Adipocyte (in vitro differentiated cells): ENCODE measurements at places on chromosomes 4 and X.

GRCh38 chr4:38463268-38463958 is 200.6 kb upstream of the KLF3 start:
- DNase-seq, result no peak

- peak; percentile 29 for DNase-seq
Measured at GRCh38 chrX:78092296-78092695, 11.8 kb upstream of the PGK1 start.

- DNase-seq, result peak; percentile 60
Measured at GRCh38 chrX:100409610-100410590, at the start of gene PCDH19. PCDH19 (minus strand) TSS chrX:100410273; CDS start chrX:100408597, 1,676 bp downstream.

- no peak for DNase-seq
Measured at GRCh38 chr4:82429728-82430192, 502 bp downstream of the HNRNPDL start.

GRCh38 chrX:47179221-47179927 is 14.3 kb upstream of the UBA1 start:
- DNase-seq, result no peak

GRCh38 chrX:144259054-144259453 is 375.2 kb downstream of the UBE2NL start:
- no peak for DNase-seq

DNA sequence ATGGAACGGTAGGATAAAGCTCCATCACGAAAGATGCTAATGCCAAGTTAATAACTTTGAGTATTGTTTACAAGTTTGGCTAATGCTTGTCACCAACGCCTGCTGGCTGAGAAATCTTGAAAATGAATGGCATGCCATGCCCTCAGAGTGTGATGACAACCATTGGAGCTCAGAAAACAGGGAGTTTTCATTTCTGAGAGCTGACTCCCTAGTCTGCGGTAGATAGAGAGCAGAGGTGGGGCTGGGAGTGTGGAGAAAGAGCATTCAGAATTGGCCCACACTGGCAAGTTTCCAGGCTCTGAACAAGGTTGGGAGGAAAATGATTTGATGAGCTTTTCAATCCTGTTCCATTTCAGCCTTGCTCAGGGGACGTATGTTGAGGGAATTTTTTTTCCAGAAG is 183.9 kb downstream of the CPEB2 start:
- DNase-seq, result no peak

DNA sequence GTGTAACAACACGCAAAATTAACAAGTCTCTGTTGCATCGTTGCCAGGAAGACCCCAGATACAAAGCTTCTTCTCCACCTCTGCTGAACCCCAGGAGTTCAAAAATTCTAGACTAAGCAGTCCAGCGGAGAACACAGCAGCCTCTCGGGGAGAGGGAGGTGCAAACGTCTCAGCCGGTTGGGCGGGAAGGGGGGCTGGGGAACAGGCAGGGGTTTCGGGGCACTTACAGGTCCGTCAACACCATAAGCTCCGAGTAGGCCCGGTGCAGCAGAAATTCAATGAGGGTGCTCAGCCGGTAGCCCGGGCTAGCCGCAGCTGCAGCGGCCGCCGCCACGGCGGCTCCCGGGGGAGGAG is 394 bp downstream of the MED14 start:
- peak; percentile 54 for DNase-seq

- no peak for DNase-seq
Measured at GRCh38 chrX:42720209-42720608, 57.8 kb downstream of the PPP1R2C start.
